Cerebellum (tissue), 4 donors: ENCODE measurements at places on chromosomes 7 and 10.

DNA sequence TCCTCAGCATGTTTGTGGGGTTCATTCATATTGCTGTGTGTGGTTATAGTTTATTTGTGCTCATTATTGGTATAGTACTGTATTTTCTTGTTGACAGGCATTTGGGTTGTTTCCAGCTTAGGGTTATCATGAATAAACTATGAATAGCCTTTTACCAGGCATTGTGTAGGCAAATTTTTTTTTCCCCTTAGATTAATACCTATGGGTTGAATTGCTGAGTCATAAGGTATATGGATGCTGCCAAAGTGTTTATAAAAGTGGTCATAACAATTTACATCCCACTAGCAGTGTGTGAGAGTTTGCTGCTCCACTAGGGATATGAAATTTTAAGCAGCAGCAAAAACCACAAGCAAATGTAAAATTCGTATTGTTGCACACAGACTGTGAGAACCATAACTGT is 175.0 kb downstream of the PLPP4 start:
- no peak for DNase-seq

DNA sequence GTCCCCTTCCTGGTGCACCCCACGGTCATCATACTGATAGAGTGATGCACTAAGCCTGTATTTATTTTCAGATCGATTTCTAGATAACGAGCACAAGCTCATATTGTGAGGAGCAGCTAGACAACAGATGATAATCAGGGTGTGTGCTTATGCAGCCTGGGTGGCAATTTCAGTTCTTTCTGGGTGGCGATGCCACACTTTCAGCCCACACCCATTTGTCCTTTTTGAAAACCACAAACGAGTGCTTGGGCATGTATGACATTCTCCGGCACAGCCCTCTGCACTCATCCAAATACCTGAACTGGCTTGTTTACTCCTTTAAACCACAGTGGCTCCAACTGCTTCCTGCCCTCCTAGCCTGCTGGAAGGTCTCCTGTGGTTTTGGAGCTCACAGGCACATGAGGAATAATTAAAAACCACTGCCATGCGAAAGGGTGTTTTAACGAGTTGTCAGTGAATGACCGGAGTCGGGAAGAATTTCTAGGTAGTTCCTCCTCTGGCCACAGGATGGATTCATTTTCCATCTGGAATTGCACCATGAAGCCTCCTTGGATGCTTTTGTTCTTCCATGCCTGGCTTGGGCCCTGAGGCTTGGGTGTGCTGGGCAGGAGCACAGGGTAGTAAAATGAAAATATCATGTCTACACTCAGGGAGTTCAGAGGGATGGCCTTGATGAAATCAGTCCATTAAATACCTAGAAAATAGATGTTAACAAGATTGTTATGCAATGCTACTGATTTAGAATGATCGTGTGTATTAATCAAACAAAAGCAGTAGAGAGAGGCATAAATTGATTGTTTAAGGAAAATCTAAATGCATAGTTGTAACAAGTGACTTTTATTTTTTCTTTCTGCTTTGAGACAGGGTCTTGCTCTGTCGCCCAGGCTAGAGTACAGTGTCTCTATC is 52.4 kb upstream of the ITGB1 start:
- DNase-seq: no peak

DNA sequence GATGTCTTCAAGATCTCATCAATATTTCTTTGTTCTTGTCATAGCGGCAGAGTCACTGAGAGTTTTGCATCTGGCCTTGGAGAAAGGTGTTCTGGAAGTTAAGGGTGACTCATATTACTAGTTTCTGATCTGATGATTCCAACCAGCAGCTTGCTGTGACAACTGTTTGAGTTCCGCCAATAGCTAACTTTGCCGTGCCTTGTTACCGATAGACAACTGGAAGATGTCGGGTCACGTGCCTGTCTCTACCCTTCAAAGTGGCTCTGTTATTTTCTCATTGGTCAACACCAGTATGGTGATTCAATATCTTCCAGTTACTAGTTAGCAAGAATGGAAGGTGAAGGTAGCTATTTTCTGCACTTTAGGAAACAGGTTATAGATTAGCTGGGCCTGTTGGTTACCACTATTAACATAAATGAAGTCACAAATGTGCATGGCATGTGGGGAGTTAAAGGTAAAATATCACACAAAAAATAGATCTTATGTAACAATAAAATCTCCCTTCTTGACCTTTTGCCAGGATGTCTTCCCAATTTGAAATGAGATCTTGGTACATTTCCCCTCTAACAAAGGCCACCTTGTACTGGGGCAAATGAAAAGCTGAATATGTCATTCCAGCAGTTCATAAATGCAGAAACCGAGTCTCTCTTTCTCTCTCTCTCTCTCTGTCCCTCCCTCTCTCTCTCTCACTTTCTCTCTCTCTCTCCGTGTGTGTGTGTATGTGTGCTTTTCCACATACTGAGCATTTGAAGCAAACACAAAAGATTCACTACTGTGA is 2.6 kb upstream of the MGAM2 start:
- no peak for DNase-seq

DNA sequence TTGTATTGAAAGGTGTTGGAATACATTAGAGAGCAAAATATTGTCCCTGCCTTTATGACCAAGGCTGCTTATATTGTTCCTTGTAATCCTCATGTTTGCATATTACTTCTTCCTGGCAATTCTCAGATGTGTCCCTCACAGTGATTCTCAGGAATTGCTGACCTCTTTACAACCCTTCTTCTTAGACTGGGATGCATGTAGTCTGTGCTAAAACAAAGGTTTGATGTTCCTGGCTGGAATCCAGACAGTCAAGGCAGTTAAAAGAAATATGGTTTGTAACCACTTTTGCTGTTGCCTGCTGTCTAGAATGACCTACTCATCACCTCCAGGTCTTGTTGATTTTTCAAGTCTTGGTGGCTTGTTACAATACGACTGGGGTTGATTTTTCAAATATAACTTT is 367.6 kb downstream of the HGF start:
- no peak for DNase-seq

GRCh38 chr7:141027043-141027442 is 12.3 kb upstream of the MRPS33 start:
- DNase-seq: no peak

- no peak for DNase-seq
Observed at GRCh38 chr10:121765204-121765603, 162.6 kb downstream of the ATE1 start.

DNA sequence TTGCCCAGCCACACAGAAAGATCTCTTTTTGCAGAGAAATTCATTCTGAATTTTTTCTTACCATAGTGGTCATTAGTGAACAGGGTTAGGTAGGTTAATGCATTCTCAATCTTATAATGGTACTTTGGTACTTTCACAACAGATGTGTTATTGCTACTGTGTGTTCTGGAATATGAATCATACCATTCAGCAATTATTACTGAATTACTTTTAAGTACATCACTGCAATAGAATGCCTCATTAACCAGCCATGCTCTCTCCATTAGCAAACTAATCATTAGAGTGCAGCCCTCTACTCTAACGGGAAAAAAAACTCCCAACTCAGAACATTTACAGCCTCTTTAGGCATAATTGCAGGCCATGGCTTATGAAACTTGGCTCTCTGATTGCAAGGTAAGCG is 102.1 kb downstream of the DOCK4 start:
- DNase-seq: no peak

- no peak for DNase-seq
Observed at GRCh38 chr10:132484922-132485321, 52.7 kb upstream of the INPP5A start.

DNA sequence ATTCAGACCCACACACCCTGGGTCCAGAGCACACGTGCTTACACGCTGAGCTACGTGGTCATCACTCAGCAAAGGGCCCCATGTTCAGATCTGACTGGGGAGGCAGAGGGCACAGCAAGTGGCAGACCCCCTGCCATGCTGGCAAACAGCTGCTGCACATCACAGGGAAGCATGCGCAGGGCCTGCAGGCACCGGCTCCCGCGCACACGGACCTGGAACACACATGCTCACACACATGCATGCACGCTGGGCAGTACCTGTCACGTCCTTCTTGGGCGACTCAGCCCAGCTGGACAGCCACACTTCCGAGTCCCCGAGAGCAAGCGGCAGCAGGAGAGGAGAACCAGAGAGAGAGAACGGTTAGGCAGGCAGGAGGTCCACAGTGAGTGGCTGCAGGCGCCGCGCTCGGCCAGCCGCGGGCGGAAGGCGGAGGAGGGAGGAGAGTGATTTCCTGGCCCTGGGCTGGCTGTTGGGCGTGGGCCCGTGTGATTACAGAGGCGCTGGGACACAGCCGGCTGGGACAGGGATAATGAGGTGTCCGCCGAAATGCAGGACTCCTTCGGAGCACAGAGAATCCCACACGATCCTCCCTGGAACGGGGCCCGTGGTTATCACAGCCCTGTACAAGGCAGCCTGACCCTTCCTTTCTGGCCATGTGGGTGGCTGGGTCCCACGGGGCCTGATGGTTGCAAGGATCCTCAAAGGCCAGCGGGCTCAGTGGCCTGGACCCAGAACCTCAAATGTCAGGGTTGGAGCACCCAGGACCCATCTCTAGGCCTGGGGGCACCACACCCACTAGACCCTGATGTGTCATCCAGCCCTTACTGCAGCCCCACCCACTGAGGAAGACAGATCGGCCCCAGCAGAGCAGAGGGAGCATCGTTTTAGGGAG is 175.1 kb downstream of the NEURL1 start:
- peak; percentile 50 for DNase-seq

DNA sequence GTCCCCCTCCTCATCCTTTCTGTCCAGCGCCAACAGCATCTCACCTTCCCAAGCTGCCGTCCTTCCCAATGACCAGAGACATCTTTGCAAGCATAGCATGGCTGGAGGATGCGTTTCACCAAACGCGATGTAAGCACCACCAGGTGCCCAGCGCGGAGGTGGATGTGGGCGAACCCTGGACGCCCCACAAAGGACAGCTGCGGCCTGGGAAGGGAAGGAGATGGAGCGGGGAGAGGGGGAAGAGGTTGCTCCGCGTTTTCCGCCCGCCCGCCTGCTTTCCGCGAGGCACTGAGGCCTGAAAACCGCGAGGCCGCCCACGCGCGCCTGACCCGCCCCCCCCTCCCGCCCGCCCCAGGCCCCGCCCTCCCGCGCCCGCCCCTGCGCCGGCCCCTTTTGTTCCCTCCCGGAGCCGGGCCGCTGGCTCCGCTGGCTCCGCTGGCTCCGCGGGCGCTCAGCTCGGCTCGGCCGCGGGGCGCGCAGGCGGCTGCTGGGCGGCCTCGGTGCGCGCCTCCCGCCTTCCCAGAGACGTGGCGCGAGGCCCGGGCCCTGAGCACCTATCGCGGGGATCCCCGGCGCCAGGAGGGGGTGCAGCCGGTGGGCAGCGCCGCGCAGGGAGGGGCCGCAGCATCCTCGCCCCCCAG is at the start of gene CLIP2:
CLIP2 (plus strand) TSS at position 390 of the 641 bp plus-strand sequence. CDS start 28,140 bp downstream, outside the sequence.
- peak; percentile 94 for DNase-seq

GRCh38 chr7:16881844-16882243 is at the start of gene AGR3:
TSS of gene AGR3 (minus strand) at chr7:16881983. CDS start at chr7:16878618, 3,365 bp downstream.
- no peak for DNase-seq

- DNase-seq: no peak
Observed at GRCh38 chr7:112449353-112449752, 907 bp upstream of the IFRD1 start.

DNA sequence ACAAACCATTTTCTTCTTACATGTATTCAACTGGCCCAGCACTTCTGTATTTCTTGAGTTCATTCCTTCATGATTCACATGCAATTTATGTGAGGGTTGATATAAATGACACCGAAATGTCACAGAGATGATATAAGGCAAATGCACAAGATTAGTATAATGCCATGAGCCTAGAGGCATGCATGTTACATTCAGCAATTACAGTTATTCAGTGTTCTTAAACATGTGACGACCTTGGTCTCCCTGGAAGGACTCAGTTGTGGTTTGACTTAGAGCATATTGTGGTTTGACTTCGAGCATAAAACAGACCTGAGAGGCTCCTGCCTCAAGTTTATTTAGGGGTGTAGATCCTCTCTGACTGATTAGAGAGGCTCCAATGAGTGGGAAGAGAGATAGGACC is 752.1 kb upstream of the POM121L12 start:
- DNase-seq: no peak

DNA sequence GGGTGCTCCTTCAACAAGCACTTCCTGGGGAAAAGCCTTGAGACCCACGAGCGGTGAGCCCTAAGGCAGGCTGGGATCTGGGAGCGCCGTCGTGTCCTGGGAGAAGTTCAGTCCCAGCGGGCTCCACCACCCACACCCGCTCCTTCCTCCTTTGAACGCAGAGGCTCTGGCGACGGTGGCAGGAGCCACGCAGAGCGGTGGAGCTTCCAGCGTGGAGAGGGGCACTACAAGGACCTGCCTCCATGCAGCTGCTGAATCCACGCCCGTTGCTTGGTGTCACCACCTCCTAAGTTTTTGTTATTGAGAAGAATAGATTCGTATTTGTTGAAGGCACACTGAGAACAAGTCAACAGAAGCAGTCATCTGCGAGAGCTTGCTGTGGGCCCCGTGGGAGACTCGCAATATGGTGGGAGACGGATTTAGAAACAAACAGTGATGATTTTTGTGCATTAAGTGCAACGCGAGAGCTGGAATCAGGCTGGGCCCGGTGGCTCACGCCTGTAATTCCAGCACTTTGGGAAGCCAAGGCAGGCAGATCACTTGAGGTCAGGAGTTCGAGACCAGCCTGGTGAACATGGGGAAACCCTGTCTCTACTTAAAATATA is 60.1 kb upstream of the SDK1 start:
- no peak for DNase-seq

DNA sequence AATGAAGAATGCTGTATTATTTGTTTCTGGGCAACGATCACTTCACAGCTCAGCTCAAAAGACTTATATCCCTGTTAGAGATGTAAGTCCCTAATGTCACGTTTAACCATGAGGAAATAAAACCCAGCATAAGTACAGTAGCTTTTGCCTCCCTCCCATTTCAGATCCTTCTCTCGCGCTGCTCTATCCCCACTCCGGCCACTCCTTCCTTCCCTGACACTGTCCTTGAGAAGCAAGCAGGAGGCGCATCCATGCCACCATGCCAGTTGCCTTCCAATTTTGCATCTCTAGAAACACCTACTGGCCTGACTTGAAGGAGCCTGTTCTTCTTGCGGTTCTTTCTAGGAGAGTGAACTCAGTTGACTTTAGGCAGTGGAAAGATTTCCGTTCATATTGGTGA is 1.2 kb downstream of the FAM180A start:
- DNase-seq: no peak

DNA sequence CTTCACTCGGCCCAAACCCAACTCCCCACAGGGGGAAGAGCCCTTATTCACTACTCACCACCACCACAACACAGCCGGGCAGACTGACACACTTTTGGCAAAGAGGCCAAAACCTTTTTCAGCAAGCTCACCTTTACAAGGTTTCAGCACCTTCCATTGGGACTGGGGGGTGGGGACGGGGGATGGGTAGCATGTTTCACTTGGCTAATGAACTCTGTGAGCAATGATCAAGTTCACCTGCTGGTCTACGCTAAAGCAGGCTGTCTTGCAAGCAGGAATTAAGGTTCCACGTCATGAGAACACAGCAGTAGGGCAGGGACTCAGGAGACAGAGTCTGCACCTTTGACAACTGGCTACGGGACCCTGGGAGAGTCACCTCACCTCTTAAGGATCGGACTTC is 7.0 kb downstream of the FAM53B start:
- DNase-seq: no peak

DNA sequence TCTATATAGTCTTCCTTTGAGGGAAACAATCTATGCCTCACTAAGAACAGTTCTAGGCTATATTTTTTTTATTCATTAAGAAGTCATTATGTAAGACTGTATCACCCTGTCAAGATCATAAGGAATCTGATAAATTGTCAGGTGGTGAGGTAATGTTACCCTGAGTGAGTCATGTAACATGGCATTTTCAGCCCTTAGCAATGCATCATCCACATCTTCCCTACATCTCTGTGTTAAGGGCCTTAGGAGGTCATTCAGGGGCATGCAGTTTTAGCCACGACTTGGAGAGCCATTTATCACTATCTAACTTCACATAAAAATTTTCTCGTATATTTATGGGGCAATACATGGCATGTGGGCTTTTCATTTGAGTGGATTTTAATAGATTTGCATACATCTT is 924.5 kb upstream of the MBL2 start:
- DNase-seq: no peak
